ENCODE measurements at places on chromosomes 2 and 18.
A peak's percentile ranks its signal among the peaks of the same experiment; 100 is the strongest.

- no peak for DNase-seq
These were observed 142.4 kb downstream of the DDX1 start for GRCh38 chr2:15733867-15734673.

DNA sequence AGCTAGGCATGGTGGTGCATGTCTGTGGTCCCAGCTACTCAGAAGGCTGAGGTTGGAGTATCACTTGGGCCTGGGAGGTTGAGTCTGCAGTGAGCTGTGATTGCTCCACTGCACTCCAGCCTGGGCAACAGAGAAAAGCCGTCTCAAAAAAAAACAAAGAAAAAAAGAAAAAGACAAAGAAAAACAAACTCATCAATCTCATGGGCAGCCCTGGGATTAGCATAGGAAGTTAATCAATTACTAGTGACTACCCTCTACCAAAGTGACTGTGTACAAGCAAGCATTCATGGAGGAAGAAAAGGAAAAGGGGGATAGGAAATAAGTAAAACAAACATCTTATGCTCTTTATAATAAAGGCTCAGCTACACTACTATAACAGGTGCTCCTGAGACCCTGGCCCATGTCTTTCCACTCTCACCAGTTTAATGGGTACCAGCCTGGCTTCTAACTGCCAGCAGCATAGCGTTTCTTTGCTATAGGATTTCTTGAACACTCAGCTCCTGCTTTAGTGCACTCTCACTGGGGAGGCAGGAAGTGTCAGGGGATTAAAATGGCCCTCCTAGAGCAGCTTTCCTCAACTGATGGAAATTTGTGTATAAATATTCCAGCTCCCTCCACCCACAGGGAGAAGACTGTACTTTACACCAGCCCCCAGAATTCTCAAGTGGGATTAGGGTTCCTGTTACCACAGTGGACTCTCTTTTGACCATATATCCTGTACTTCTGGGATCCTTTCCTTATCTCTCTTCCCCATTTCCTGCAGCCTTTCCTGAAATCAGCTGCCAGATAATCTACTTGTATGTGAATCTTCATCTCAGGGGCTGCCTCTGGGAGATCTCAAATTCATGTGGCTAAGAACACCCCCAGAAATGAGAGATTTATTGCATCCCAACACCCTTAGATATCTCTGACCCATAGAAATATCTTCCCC, 91.3 kb upstream of the GLS start:
- no peak for DNase-seq

DNA sequence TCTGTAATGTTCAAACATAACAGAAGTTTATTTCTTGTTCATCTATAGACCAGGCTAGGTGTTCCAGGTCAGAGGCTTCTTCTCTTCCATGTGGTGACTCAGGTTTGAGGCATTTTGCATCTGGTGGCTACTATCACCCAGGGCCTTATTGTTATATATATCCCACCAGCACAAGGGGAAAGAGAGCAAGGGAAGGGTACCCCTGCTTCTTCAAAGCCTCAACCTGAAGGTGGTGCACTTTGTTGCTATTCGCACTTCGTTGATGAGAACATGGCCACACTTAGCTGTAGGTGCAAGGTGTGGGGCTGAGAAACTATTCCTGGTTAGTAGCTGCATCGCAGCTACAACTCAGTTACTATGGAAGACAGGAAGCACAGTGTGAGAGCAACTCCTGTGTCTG, 27.4 kb upstream of the SLC3A1 start:
- no peak for DNase-seq

GRCh38 chr2:28717339-28717758, 34.3 kb upstream of the PPP1CB start:
- no peak for DNase-seq

DNA sequence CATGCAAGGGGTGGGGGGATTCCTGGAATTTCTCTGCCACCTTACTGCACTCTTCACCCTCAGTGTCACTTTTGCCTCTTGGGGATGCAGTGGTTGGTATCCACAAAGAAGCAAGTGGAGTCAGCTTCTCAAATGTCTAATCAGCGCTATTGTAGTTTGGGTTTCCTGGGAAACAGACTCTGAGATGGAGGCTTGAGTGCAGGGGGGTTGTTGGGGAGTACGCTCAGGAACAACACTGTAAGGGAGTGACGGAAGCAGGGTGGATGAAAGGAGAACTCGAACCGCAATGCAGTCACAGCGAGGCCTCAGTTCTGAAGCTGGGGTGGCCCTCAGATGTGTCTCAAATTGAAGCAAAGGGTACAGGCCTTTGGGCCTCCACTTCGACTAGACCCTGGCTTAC, 73.6 kb upstream of the EPC2 start:
- no peak for DNase-seq

- DNase-seq: no peak
These were observed 33.9 kb downstream of the ADCY3 start for GRCh38 chr2:24886126-24886501.

- no peak for DNase-seq
These were observed 56.8 kb downstream of the GTF3C3 start for GRCh38 chr2:196742685-196743084.

DNA sequence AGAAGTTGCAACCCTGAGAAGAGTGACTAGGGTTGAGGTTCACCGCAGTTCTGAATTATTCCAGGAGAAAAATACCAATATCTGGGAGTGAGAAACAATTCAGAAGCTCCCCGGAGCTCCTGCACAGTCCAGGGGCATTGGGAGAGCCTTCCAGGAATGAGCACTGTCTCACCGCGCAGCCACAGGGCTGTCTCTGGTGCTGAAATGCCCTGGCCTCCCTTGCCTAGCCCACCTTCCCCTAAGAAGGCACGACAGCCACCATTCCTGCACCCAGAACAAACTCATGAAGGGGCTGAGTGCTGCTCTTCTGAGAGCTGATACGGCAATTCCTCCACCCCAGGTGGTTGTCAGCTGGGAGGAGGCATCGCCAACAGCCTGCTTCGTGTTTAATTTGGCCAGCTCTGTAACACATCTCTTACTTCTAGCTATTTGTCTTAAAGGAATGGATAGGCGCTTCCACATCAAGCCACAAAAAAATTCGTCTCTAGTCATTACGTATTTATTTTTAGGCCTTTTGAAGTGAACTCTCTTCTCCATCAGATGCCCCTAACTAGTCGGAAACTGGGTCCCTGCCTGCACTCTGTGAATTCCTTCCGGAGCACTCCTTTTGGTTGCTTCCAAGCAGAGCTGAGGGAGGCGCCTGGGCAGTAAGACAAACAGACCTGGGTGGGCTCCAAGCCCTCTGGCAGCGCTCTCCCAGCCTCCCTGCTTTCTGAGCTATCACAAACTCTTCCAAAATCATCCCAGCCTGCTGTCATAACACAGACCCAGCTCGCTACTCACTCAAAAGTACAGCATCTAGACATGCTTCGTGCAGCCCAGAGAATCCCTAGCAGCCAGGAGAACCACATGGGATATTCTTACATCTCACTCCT, 120.5 kb upstream of the CCDC68 start:
- no peak for DNase-seq

DNA sequence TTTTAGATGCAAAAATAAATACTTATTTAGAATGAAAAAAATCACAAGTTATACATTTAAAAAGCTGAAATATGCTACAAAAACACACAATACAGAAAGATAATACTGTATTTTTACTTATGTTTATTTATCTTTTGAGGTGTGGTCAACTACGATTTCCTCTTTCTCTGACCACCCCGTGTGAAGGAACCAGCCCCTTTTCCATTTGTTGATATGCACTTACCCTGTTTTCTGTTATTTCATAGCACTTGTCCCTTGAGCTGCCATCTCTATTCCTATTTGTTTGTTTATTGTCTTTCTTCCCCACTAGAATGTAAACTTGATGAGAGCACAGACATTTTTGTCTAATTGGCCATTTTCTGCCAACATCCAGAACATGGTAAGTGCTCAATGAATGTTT, 460.5 kb upstream of the TRIB2 start:
- DNase-seq: no peak

DNA sequence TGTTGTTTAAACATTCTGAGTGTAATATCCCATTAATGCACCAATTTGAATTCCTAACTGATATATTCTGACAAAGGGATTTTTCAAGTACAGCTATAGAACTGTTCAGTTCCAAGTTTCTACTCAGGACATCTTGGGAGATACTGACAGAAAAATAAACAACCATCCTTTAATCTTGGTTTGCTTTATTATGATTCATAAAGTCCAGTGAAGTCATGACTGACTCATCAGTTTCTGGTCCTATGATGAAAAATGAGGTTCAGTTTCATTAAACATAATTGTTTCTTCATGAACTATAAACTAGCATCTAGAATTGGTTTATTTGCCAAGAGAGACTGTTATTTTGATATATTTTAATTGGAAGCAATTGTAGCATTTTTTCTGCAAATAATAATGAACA, 896.2 kb downstream of the CCDC85A start:
- DNase-seq: no peak

GRCh38 chr18:69400253-69400975, at the start of gene DOK6:
TSS of gene DOK6 (plus strand) at chr18:69400888.
- no peak for DNase-seq

DNA sequence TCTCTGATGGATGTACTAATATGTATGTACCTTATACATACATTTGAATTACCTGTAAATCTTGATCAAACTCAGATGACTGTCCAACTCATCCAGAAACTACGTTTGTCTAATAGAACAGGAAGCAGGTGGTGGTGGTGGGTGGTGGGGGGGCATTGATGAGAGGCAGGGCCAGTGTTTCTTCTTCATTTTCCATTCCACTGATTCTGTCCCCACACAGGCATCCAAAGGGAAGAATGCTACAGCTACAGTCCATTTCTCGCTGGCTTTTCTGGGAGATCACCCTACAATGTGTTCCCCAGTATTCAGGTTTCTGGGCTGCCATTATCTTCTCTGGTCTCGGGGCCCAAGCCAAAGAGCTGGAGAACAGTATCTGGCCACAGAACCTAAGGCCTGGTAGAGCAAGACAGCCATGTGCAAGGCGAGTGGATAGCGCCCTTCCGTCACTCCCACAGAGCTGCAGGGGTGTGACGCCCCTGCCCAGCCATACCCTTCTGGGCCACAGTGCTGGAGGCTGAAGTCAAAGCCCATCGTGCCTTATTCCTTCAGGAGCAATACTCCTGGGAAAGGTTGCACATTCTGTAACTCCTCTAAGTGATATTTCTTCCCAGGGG, 54.5 kb downstream of the BCL11A start:
- no peak for DNase-seq

- DNase-seq: no peak
These were observed 18.9 kb upstream of the BIN1 start for GRCh38 chr2:127125821-127126220.

DNA sequence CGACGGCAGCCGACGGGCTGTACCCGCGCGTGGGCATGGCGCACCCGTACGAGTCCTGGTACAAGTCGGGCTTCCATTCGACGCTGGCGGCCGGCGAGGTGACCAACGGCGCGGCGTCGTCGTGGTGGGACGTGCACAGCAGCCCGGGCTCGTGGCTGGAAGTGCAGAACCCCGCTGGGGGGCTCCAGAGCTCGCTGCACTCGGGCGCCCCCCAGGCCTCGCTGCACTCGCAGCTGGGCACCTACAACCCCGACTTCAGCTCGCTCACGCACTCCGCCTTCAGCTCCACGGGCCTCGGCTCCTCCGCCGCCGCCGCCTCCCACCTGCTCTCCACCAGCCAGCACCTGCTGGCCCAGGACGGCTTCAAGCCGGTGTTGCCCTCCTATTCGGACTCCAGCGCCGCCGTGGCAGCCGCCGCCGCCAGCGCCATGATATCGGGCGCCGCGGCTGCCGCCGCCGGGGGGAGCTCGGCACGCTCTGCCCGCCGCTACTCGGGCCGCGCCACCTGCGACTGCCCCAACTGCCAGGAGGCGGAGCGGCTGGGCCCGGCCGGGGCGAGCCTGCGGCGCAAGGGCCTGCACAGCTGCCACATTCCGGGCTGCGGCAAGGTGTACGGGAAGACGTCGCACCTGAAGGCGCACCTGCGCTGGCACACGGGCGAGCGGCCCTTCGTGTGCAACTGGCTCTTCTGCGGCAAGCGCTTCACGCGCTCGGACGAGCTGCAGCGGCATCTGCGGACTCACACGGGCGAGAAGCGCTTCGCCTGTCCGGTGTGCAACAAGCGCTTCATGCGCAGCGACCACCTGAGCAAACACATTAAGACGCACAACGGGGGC, 2.0 kb downstream of the SP9 start:
- peak; percentile 62 for DNase-seq

GRCh38 chr18:69127873-69128500, 272.7 kb upstream of the DOK6 start:
- DNase-seq: no peak

GRCh38 chr2:65554765-65555591, 122.6 kb upstream of the SPRED2 start:
- DNase-seq: no peak

DNA sequence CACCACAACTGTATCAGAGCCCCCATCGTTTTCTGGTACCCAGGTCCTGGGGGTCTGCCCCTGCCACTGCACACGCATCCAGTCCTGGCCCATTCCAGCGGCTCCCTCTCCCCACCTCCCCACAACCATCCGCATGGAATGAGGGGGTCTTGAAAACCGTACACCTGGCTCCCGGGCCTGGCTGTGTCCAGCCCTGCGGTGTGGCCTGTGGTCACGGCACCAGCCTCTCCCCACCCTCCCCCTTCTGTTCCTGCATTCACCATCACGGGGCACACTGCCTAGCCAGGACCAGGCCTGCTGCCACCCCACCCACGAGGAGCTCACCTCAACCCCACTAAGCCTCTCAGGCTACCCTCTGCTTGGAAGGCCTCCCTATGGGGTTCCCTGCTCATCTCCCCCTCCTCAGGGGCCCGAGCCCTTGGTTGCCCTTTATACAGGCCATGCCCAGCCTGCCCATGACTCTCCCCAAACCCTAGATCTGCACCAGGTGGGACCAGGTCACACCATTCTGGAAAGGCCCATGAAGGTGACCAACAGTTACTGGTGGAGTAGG, 11.4 kb downstream of the GPR35 start:
- DNase-seq: no peak

GRCh38 chr18:66143029-66143428, 392.2 kb downstream of the CDH7 start:
- no peak for DNase-seq

- DNase-seq: no peak
These were observed 270.7 kb downstream of the ALK start for GRCh38 chr2:29650631-29651097.

- no peak for DNase-seq
These were observed 168.5 kb downstream of the SUCLG1 start for GRCh38 chr2:84290537-84290936.

- no peak for DNase-seq
These were observed 7.0 kb downstream of the ZEB2 start for GRCh38 chr2:144512891-144513351.

- DNase-seq: no peak
These were observed 26.1 kb downstream of the MPHOSPH10 start for GRCh38 chr2:71156573-71156972.

- DNase-seq: no peak
These were observed 35.9 kb downstream of the INPP4A start for GRCh38 chr2:98480598-98480997.

DNA sequence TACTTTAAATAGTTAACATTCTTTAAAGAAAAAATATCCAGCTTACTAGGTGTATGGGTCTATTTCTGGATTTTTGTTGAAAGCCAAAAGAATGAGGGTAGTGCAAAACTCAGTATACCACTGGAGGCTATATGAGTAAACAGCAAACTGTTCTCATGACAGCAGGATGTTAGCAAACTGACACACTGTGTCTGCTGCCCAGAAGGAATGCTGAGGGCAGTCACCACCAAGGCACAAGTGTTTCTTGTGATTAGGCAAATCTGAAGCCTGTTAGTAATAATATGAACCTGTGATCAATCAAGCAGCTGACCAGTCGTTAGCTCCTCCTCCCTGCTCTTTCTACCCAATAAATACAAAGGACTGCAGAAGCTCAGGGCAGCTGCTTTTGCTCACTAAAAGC, 50.5 kb upstream of the SULT1C3 start:
- DNase-seq: no peak

- DNase-seq: no peak
These were observed 119.6 kb downstream of the QPCT start for GRCh38 chr2:37464067-37464466.

- no peak for DNase-seq
These were observed 141.3 kb upstream of the NOSTRIN start for GRCh38 chr2:168660870-168661862.
